ENCODE measurements at places on chromosomes 4 and X.

DNA sequence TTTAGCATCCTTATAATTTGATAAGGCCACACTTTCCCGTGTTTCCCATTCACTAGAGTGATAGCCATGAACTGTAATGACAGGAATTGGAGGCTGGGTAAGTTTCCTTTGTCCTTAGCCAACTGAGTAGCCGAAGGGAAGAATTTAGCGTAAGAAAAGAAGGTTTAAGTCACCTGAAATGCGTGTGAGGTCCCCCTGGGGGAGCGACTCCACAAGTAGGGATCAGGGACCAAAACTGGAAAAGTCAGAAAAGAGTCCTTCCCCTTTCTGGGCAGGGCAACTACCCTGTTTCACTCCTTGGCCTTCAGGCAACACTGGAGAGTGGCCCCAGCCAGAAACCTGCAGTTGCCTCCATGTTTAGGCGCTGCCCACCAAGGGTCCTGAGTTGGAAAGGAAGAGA lies 81.6 kb upstream of the MED14 start:
- no peak for DNase-seq

GRCh38 chr4:172726001-172726423 lies 442.6 kb upstream of the GALNT7 start:
- no peak for DNase-seq

DNA sequence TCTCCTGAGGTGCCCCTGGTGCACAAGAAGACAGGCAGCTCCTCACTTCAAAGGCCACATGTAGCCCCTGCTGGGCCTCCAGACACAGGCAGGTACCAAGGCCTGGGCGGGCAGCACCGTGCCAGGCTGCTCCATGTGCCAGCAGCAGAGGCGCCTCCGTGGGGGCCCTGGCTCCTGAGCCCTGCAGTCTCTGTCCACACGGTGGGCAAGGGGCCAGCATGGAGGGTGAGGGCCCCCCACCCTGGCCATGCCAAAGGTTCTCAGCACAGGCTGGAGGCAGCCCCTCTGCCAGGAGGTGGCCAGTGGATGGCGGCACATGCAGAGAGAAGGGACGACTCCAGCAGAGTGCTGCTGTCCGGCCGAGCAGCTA lies 72.6 kb downstream of the FAM53A start:
- no peak for DNase-seq

DNA sequence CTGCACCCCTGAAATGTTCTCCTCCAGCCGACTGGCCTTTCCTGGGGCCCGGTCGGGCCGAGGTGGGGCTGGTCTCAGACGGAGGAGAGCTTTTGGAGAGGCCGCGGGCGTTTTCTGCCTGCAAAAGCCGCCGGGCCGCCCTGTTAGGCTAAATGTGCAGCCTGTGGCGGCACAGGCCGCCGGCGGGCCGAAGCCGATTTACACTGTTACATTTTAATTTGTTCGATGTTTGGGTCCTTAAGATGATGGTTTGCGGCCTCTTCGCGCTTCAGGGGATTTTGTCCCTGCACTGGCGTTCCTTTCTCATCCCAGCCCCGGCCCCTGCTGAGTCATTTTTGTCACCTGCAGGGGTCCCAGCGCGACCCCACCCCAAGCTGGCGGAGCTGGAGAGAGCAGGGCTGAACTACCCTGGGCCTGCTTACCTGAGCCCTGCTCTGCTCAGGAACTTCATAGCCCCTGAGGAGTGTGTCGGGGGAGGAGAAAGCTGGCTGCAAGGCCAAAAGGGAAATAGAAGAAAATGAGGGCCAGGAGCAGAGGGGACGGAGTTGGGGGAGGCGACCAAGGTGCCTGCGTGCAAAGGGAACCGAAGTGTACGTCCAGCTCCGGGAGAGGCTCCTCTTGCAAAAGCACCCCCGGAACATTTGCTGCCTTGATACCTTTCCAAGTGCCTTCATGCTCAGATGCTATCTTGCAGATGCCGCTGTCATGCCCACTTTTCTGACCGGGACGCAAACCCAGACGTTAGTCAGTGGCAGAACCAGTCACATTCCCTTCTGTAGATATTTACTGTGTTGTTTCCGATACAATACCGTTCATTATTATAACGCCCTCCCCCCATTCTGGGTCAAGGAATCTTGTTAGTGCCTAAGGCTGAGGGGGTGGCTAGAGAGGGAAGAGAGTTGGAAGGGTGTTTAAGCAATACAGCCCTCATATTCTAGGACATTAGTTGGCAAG lies 977 bp upstream of the RBBP7 start:
- no peak for DNase-seq

DNA sequence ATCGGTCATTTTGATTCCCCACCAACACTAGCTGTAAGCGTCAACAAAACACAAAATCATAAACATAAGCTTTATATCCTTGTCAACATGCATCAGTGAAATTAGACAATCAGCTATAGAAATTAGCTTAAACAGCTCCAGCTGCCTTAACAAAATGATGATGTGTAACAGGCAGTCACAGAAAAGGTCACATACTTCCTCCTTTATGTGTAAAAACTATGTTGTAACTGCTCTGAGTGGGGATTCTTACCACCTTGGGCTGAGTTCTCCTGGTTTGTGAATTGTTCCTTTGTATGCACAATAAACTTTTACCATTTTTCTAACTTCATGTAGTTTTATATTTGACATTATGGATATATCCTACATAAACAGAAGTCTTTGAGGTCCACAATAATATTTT lies 73.9 kb upstream of the MAP9 start:
- no peak for DNase-seq

DNA sequence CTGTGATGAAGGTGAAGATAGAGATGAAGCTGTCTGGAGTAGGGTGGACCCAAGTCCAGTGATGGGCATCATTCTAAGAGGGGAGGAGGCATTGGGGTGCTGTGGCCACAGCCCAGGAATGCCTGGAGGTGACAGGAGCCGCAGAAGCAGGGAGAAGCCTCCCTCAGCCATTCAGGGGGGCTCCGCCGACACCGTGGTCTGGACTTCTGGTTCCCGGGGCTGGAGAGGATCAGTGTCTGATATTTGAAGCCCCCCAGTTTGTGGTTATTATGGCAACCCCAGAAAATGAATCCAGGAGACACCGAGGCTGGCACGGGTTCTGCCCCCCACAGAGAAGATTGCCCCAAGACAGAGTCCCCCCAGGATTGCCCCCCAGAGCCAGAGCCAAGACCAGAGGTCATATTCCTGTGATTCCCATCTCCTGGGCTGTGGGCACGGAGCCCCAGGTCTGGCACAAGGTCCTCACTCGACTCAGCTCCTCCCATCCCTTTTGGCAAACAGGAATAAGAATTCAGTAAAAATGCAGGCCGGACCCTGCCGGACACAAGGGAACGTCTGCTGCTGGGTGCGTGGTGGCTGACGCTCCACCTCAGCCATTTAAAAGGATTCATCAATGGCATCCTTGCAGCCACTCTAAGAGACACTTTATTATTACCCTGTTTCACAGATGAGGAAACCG lies 116.6 kb downstream of the CPZ start:
- no peak for DNase-seq

- DNase-seq: no peak
Measured at GRCh38 chr4:96131186-96131585, 291.3 kb downstream of the PDHA2 start.
